ENCODE measurements at places on chromosomes 11 and 22.

- DNase-seq: no peak
These were observed 22.9 kb upstream of the RFPL3 start for GRCh38 chr22:32334660-32335365.

- peak; percentile 78 for DNase-seq
These were observed 1.1 kb upstream of the ABTB2 start for GRCh38 chr11:34358728-34359547.

GRCh38 chr11:30987819-30988218 lies 381.7 kb downstream of the DCDC1 start:
- DNase-seq: no peak

- no peak for DNase-seq
These were observed 14.0 kb downstream of the MYEOV start for GRCh38 chr11:69307871-69308431.

- DNase-seq: no peak
These were observed 15.1 kb downstream of the APOL1 start for GRCh38 chr22:36267896-36268485.

- DNase-seq: no peak
These were observed 51.5 kb downstream of the NEU3 start for GRCh38 chr11:75040167-75040770.

GRCh38 chr11:36564376-36565030 lies 3.3 kb upstream of the RAG1 start:
- peak; percentile 61 for DNase-seq

DNA sequence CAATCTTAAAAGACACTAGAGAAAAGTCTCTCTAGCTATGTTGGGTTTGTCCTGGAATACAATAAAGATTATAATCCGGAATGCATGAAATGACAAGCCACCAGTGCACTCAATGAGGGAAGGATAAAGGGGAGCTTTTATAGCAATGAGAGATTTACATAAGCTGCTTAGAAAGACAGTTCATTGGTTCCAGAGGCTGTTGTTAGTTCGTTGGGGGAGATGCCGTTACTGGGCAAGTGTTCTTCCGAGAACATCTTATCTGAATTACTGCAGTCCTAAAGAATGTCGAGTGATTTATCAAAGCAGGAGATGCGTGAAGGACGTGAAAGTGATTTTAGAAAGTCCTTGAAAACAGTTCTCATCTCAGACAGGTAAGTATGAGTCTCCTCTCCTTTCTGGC lies 33.6 kb downstream of the SYN3 start:
- no peak for DNase-seq

DNA sequence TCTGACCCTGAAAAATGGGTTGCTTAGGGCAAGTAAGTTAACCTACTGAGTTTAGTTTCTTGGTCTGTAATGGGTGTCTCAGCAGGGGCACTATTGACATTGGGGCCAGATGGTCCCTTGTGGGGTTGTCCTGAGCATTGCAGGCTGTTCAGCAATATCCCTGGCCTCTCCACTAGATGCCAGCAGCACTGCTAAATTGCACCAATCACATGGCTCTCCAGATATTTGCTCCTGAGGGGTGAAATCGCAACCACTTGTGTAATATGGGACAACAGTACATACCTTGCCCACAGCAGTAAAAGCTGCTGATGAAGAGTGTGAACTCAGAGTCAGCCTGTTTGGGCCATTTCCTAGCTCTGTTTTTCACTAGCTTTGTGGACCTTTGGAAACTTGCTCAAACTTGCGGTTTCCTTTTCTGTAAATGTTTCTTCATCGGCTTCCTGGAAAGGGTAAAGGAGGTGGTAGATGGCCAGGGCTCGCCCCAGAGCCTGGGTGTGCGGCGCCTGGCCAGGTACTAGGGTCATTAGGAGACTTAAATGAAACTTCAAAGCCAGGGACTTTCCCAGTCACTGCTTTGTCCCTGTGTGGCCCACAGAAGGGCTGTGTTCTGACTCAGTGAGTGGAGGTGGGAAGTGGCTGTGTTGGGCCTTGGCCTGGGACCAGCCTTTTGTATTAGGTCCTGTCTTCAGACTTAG lies 13.0 kb downstream of the NCF4 start:
- peak; percentile 36 for DNase-seq

DNA sequence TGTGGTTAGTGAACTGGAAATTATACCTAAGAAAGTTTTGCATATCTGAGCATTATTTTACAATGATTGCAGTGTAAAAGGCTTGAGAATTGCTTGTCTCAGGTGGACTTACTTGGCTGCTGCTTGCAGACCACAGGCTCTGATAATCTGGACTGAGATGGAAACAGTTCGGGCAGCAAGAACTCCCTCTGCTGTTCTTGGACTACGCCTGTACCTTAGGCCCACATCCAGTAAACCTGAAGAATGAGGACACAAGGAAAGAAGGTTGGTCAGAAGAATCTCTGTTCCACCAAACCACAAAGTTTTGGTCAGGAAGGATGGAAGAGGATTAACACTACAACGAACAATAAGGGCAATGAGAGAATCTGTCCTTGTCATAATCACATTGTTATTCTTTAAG lies 80.1 kb downstream of the C2CD3 start:
- DNase-seq: peak; percentile 34

- DNase-seq: no peak
These were observed 9.5 kb downstream of the APOL6 start for GRCh38 chr22:35657571-35658312.

GRCh38 chr11:75240311-75241035 lies at the start of gene TPBGL:
TSS of gene TPBGL (plus strand) at chr11:75240774. CDS start at chr11:75241050, 276 bp downstream.
- no peak for DNase-seq

GRCh38 chr11:60348116-60348515 lies 21.1 kb downstream of the MS4A6E start:
- DNase-seq: no peak

DNA sequence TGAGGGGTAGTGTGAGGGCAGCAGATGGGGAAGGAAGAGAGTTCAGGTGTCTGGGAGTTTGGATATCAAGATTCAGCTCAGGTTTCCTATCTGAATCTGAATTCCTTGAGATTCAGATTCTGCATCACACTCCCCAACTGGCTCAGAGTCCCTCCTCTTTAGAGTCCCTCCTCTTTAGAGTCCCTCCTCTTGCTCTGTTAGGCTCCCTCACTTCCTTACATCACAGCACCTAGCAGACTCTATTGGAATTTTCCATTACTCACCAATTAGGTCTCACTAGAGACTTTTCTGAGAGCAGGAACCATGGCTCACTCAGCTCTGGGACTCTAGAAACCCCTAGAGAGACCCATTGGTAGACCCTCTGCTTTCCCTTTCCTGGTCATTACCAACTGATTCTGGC lies 303.4 kb upstream of the SYN3 start:
- DNase-seq: no peak

GRCh38 chr22:44256085-44256484 lies 56.7 kb downstream of the SHISAL1 start:
- DNase-seq: no peak

- peak; percentile 40 for DNase-seq
These were observed 68.3 kb downstream of the PLEKHA7 start for GRCh38 chr11:16945671-16946469.

- no peak for DNase-seq
These were observed 72.1 kb downstream of the C22orf31 start for GRCh38 chr22:28989484-28989883.

GRCh38 chr11:36270701-36271100 lies 18.5 kb downstream of the COMMD9 start:
- no peak for DNase-seq

DNA sequence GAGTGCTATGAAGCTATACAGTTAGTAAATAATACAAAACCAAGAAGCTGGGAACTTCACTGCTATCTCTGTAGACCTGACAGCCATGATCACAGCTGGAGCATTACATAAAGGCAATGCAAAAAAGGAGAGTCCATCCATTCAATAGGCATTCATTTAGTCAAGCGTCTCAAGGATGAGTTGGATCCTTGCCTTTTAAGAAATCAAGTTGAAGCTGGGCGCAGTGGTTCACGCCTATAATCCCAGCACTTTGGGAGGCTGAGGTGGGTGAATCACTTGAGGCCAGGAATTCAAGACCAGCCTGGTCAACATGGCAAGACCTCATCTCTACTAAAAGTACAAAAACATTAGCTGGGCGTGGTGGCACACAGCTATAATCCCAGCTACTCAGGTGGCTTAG lies 48.1 kb upstream of the ALKBH3 start:
- no peak for DNase-seq

- DNase-seq: peak; percentile 97
These were observed at the start of gene INCENP for GRCh38 chr11:62123669-62124185. TSS of gene INCENP (plus strand) at chr11:62124011. CDS start at chr11:62128162, 4,151 bp downstream.

DNA sequence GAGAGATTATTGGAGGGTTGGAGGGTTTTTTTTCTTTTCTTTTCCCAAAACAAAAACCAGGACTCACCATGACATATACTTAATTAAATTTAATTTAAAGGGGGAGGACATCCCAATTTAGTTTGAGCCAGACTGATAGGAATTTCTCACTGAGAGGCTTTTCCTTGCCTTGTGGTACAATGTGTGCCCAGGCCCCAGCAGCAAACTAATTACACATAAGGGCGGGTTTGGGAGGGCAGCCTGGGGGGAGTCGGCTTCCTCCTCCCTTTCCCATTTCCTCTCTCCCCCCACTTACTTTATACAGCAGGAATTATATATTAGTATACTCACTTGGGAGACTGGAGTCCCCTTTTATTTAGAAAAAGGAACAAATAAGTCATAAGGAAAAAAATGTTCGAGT lies 2.9 kb downstream of the TEAD1 start:
- no peak for DNase-seq

GRCh38 chr11:68488623-68489022 lies 28.1 kb downstream of the PPP6R3 start:
- DNase-seq: no peak

- DNase-seq: no peak
These were observed 90.8 kb downstream of the LUZP2 start for GRCh38 chr11:24587635-24588034.

DNA sequence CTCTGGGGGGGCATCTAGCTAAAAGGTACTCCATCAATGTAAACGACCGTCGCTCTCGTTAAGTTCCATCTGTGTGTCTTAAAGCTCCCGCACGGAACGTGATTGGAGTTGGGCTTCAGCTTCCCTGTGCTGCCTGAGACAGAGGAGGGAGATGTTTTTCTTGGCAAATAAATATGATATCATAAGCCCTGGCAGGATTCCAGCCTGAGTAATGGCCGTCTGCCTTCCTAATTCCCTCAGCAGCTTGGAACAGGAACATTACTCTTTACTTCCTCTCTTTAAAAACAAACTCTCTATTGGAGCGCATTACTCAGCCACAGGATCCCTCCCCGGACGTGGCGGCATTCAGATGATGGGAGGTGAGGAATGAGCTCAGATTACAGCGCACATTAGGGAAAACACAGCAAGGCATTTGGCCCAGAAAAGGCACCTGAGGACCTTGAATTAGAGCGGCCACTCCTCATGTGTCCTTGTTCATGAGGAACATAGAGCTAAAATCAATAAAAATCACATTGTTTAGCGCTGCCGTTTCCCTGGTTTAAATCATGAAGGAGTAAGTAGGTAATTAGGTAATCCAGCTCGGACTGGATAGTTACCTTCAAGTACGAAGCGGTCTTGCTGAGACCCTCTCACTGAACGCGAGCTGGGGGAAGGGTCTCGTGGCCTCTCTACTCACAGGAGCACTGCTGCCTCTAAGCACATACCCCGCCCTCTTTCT lies 230.4 kb downstream of the ST3GAL4 start:
- DNase-seq: no peak

- DNase-seq: no peak
These were observed 33.3 kb upstream of the OLFML1 start for GRCh38 chr11:7451952-7452494.

GRCh38 chr11:121443688-121444275 lies 8.3 kb upstream of the SORL1 start:
- DNase-seq: no peak

- peak; percentile 86 for DNase-seq
These were observed at the start of gene CAPRIN1 for GRCh38 chr11:34051349-34052035. TSS of gene CAPRIN1 (plus strand) at chr11:34051731. CDS start at chr11:34052421, 690 bp downstream.

DNA sequence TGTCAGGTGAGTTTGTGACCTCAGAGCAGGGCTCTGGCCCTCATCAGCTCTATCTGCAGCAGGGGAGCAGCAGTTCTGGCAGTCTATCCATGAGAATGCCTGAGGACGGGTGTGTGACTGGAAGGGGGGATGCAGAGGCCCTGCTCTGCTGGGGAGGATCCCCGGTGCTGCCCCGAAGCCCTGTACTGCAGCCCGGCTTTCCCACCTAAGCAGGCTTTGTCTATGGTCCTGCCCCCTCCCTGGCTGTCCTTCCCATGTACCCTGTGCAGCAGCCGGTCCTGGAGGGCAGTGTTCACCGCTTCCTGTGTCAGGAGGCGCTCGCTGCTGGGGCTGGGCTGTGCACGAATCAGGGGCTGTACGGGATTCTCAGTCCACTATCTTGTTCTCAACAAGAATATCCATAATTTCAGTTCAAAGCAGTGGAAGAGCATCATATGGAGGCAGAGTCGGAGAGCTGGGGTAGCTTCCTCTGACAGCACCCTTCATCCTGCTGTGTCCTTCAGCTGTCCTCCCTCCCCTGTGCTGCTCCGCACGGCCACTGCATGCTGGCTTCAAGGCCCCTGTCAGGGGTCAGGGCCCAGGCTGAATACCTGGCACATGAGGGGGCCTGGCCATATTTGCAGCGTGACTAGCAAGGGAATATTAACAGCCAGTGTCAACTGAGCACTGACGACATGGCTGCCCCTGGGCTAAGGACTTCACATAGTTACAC lies 125.2 kb downstream of the CTTN start:
- DNase-seq: no peak

GRCh38 chr11:33893711-33894397 lies 2.0 kb upstream of the LMO2 start:
- peak; percentile 49 for DNase-seq

DNA sequence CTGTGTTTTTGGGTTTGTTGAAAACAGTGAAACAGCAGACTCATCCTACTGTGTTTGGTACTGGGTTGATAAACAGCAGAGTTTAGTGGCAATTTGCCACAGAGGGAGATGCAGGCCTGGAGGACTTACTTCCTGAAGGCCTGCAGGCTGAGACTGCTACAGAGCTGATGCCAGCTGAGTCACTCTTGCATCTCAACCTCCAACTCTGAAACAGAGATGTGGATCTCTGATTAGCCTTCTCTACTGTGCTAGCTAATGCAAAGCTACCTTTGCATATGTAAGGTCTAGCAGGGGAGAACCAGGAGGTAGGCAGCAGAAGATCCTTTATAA lies 14.3 kb downstream of the ATP5MG start:
- no peak for DNase-seq

DNA sequence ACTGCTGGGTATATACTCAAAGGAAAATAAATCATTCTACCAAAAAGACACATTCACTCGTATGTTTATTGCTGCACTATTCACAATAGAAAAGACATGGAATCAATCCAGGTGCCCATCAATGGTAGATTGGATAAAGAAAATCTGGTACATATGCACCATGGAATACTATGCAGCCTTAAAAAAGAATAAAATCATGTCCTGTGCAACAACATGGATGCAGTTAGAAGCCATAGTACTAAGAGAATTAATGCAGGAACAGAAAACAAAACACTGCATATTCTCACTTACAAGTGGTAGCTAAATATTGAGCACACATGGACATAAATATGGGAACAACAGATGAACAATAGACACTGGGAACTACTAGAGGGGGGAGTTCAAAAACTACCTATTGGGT lies 96.3 kb downstream of the FAM76B start:
- no peak for DNase-seq

GRCh38 chr11:93986716-93987115 lies 34.4 kb upstream of the HEPHL1 start:
- DNase-seq: no peak
